ENCODE measurements at places on chromosomes 1 and 21.

- no peak for DNase-seq
Observed at GRCh38 chr1:180130651-180131050, 24.0 kb upstream of the QSOX1 start.

- DNase-seq: peak; percentile 54
Observed at GRCh38 chr1:6475381-6476133, 9.6 kb upstream of the TNFRSF25 start.

GRCh38 chr1:239006276-239006675 lies 380.1 kb upstream of the CHRM3 start:
- DNase-seq: no peak

GRCh38 chr21:33031152-33031911 lies 5.6 kb downstream of the OLIG2 start:
- no peak for DNase-seq

DNA sequence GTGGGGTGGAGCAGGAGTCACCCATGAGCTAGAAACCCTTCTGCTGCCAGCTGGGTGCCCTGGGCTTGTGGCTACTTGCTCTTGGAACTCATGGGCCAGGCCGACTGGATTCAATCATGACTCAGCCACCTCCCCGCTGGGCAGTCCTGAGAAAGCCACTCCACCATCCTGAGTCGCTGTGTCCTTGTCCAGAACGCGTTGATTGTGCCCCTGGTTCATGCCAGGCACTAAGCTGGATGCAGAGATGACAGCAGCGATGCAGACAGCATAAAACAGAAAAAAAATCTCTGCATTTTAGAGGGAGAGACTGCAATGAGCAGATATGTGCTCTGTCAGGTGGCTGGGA lies 10.6 kb downstream of the PADI1 start:
- DNase-seq: no peak

DNA sequence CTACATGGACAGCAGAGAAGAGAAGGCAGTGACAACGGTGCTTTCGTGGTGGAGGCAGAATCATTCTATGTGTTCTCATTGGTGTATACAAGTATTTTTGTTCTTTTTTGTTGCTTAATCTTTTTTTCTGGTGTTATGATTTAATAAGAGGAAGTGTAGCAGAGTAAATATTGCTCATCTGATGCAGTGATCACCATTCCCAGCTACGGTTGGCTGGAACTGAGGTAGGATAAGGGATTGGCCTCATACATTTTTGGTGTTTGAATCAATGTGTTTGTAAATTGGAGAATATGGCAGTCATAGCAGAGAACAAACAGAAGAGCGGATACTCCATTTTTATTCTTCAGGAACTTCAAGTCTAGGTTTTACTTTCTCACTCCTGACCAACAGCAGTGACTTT lies 76.6 kb downstream of the UBE2U start:
- DNase-seq: no peak

- DNase-seq: no peak
Observed at GRCh38 chr1:31434979-31435378, 22.0 kb downstream of the SERINC2 start.

DNA sequence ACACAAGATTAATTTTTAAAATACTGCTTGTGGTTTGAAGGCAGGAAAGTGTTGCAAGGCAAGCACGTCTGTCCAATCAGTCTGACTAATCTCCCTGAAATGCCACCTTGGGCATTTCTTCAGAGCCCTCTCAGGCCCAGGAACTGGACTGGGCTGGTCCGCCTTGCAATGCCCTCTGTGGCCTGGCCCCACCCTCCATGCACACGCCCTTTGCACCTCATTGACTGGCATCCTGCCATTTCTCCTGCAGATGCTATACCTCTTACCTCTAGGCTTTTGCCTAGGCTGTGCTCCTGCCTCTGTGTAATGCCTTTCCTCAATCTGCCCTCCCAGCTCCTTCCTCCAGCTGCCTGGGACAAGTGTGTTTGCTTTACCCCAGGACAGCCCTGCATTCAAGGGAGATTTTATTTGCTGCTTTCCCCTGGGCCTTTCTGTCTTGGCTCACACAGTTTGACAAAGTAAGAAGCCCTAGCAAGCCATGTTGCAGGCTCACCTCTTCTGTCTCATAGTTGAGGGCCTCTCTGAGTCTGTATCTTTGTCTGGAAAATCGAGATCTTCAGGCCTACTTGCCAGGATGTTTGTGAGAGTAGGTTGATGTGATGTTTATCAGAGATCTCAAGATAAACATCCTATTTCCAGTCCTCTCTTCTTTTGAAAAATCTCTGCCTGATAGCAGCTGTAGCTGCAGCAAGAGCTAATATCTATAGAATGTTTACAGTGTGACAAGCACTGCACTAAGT lies 149.2 kb upstream of the JUN start:
- peak; percentile 46 for DNase-seq

GRCh38 chr1:244802556-244803239 lies 32.8 kb upstream of the COX20 start:
- no peak for DNase-seq

DNA sequence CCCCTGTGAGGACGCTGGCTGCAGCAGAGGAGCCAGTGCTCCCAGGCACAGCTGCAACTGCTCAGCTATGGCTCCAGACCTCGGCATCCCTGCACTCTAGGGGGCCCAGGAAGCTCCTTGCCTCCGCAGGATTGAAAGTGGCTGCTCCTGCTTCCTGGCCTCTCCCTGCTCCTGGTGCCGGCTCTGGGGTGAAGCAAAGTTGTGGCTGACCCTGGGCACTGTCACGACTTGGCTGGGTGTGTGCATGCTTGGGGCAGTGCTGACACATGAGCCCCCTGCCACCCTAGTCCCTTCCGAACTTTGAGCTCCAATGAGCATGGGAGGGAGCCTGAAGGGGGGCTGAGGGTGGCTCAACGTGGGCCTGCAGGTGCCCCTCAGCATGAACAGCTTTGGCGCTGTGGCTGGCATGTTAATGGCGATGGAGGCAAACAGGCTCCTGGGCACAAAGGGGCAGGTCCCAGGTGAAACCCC lies 1512.2 kb downstream of the KCNT2 start:
- no peak for DNase-seq

- no peak for DNase-seq
Observed at GRCh38 chr1:209643285-209644020, 8.8 kb downstream of the LAMB3 start.

- no peak for DNase-seq
Observed at GRCh38 chr1:6535214-6535613, 19.1 kb downstream of the NOL9 start.

DNA sequence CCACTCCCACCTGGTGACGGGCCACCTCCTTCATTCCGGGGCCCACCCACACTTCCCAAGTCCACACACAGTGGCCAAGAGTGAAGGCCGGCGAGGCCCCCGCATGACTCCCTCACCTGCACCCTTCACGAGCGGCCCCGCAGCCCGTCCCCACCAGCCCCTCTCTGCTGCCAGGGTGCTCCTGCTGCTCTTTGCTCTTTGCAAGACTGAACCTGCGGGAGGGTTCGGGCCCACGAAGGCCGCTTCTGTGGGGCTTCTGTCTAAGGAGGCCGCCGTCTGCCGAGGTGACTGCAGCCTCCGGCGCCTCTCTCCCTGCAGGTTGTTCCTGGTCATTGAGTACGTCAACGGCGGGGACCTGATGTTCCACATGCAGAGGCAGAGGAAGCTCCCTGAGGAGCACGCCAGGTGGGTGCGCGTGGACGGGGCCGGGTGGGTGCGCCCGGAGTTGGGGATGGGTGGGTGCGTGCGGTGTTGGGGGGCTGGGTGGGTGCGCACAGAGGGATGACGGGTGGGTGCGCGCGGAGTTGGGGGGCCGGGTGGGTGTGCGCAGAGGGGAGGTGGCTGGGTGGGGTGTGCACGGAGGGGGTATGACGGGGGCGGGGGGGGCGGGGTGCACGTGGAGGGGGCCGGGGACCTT lies 25.3 kb downstream of the FAAP20 start:
- DNase-seq: no peak

- DNase-seq: no peak
Observed at GRCh38 chr1:54111624-54112023, 41.2 kb downstream of the CDCP2 start.

GRCh38 chr1:244709476-244710368 lies 56.8 kb downstream of the DESI2 start:
- no peak for DNase-seq

- DNase-seq: peak; percentile 26
Observed at GRCh38 chr1:51535006-51535592, 16.0 kb upstream of the EPS15 start.

GRCh38 chr1:92459871-92460320 lies 26.8 kb downstream of the GFI1 start:
- DNase-seq: no peak

GRCh38 chr1:41108696-41109275 lies 87.3 kb upstream of the SLFNL1 start:
- DNase-seq: no peak

- DNase-seq: no peak
Observed at GRCh38 chr1:93703643-93704042, 22.0 kb upstream of the BCAR3 start.

DNA sequence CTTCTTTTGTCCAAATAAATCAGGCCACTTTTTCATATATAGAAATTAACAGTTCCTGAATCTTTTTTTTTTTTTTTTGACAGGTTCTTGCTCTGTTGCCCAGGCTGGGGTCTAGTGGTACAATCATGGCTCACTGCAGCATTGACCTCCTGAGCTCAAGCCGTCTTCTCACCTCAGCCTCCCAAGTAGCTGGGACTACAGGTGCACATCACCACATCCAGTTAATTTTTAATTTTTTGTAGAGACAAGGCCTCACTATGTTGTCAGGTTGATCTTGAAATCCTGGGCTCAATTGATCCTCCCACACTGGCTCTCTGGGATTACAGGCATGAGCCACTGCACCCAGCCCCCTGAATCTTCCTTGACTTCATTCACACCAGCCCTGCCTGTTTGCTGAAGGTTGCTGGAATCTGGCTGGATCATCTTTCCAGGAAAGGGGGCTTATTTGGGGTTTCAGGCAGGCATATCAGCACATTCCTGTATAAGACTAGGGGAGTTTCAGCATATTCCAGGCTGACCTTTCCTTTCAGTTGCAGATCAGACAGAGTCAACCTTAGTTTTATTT lies 78.2 kb upstream of the ARHGAP29 start:
- no peak for DNase-seq

DNA sequence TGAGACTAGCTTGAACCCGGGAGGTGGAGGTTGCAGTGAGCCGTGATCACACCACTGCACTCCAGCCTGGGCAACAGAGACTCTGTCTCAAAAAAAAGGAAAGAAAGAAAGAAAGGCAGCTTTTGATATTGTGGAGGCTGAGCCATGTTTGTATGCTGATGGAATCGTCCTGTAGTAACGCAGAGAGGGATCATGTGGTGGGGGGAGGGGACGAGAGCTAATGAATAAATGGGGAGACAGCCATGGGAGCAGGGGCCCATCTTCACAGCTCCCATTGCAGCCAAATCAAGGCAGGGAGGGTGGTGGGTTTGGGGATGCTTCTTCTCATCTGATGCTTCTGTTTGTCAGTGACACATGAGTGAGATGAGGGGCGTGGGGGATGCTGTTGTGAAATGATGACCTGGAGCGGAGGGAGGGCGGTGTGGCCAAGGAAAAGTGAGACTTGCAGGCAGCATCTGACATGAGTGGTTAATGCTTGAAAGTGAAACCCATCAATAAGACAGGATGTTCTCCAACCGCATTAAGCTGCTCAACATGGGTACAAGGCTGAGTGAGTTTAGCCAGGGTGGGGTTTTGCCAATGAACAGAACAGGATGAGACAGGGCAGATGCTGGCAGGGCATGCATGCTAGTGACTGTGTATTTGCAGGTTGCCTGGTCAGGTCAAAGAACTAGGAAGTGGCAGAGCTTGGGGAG lies 16.7 kb downstream of the SPATA21 start:
- DNase-seq: no peak

DNA sequence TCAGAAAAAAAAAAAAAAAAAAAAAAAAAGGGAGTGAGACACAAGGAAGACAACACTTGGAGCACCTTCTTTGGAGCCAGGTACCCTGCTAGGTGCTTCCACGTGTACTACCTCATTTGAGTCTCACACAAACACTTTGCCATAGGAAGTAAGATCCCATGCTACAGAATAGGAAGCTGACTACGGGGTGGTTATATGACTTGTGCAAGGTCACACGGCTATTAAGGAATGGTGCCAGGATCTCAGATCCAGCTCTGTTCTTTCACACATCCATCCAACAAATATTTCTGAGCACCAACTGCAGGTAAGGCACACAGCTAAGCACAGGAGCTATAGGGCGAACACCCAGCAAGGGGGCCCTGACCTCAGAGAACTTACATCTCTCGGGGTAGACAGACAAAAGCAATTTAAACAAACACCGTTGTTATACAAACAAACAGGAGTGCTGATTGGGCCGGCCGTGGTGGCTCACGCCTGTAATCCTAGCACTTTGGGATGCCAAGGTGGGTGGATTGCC lies 22.4 kb downstream of the PTAFR start:
- DNase-seq: no peak

DNA sequence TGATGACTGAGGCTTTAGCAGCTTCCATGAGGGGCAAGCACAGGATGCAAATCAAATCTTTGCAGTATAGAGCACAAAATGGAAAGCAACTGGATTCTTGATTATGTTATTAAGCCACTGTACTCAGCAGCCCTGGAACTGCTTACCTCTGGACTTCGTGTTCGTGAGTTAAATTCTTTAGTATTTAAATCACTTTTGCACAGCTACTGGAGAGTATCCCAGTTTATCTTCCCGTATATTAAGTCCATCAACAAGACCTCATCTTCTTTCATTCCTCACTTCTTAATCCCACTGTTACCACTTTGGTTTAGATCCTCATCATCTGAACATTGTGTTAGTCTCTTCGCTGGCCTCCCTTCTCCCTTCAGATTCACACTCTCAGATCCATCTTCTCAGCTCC lies 108.9 kb downstream of the GREM2 start:
- no peak for DNase-seq

DNA sequence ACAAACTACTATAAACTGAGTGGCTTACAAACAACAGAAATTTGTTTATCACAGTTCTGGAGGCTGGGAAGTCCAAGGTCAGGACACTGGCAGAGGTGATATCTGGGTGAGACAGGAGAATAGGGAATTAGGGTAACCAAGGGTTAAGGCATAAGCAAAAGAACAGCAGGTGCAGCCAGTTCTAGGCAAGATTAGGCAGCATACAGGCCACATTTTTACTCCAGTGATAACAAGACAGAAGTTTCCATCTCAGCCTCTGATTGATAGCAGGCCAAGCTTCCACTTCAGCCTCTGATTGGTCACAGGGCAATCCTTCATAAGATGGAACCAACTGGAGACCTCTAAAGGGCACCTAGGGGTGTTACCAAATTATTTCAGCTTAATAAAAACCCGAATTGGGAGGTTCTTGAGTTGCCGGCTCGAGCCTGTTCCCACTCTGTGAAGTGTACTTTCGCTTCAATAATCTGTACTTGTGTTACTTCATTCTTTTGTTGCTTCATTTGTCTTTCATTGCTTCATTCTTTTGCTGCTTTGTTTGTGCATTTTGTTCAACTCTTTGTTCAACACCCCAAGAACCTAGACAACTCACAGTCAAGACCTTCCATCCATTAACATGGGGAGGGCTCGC lies 185.6 kb downstream of the TOMM20 start:
- DNase-seq: no peak

DNA sequence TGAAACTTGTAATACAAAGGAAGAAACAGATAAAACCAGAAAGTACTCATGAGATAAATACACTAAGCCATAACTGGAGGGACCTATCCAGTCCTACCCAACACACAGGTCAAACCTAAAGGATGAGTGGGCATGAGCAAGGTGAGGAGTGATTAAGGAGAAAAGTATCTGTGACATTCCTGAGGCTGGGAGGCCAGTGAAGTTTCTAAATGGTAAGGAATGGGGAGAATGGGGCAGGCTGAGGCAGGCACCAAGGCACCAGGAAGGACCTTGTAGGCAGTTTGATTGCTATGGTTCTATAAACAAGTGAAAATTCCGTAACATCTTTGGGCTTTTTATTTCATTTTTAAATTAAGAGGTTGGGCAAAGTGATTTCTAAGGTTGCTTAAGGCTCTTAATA lies 10.4 kb downstream of the DDX59 start:
- no peak for DNase-seq

- DNase-seq: no peak
Observed at GRCh38 chr1:89945852-89946476, 48.9 kb upstream of the ZNF326 start.

Measured in DMS79 treated with DMSO at 0.1 percent for 48 hours (cell line).